Fibroblast of lung (primary cell): ENCODE measurements at places on chromosomes 3 and 15. TPM values are rescaled to one million over a fixed set of nuclear protein-coding genes. Genes with fewer than 3 reads are reported as not detected.
A peak's percentile ranks its signal among the peaks of the same experiment; 100 is the strongest.

GRCh38 chr3:158105710-158106253 is 438 bp downstream of the SHOX2 start:
- no peak for DNase-seq

- no peak for DNase-seq
Observed at GRCh38 chr15:59051873-59052861, 52.8 kb upstream of the CCNB2 start.

GRCh38 chr15:97014001-97014400 is 683.5 kb downstream of the NR2F2 start:
- no peak for DNase-seq

DNA sequence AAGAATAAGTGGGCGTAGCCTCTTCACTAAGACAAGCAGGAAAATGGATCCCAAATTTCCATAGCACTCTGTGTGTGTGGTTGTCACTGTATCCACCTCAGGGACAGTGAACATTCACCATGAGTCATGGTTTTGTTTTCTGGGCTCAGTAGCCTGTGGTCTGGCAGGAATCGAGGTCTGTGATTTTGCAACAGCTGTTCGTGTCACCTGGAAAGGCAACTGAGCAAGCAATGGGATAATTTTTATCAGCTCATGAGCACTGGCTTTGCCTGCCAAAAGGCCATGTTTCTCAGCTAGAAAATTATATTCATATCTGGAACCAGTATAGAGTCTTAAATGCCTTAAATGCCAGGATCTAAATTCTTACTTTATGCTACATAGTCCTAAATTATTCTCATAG is 60.9 kb downstream of the STRIT1 start:
- peak; percentile 86 for DNase-seq

GRCh38 chr3:15601399-15602145 is at the start of the genes BTD and HACL1:
TSS of gene BTD (plus strand) at chr3:15601745. CDS start at chr3:15635440, 33,695 bp downstream.
TSS of gene HACL1 (minus strand) at chr3:15601569. CDS start at chr3:15601463, 106 bp downstream.
- peak; percentile 99 for DNase-seq

DNA sequence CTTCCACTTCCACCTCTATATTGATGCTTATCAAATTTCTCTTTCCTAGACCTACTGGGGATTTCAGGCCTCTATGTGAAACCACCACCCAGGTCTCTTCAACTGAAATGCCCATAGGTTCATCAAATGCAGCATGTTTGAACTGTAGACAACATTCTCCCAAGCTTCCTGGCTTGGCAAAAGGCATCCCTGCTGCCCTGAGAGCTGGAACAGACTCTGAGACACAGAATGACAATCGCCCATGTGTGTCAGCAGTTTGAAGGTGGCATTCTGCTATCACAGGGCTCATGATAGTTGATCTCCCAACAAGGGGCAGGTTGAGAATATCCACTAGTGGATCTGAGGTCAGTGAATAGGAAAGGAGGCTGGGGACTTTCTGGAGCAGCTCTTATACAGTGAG is 200.7 kb downstream of the RPLP1 start:
- no peak for DNase-seq

DNA sequence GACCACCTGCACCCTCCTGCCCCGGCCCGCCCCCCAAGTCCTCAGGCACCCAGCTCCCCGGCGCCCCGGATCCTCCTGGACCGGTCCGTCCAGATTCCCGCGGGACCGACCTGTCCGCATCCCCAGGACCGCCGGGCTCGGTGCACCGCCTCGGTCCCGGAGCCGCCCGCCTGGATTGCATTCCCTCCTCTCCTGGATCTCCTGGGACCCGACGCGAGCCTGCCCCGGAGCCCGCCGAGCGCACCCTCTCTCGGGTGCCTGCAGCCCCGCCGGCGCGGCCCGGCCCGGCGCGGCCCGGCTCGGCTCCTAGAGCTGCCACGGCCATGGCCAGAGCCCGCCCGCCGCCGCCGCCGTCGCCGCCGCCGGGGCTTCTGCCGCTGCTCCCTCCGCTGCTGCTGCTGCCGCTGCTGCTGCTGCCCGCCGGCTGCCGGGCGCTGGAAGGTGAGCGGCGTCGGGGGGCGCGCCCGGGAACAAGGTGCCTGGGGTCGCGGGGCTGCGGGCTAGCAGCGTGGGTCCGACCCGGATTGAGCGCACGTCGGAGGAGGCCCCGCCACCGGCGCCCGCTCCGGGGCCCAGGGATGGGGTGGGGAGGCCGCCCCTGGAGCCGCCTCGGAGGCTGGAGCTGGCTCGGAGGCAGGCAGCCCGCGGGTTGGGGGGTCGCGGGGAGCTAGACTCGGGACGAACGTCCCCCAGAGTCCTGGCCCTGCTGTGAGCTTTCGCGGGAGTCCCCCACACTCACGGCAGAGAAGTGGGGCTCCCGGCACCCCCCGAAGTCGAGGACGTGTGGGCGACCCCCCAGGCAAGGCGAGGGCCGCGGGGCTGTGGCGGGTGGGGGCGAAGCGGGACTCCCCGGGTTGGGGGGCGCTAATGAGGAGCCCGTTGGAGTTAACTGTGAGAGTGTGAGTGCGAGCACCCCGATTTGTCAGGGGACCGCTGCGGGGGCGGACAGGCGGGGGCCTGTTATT is 610 bp downstream of the EPHB3 start:
- no peak for DNase-seq

- DNase-seq = no peak
Observed at GRCh38 chr3:53671192-53671960, 174.8 kb downstream of the CHDH start.

GRCh38 chr3:186322761-186323160 is 39.3 kb downstream of the DGKG start:
- no peak for DNase-seq

- no peak for DNase-seq
Observed at GRCh38 chr15:92438471-92438870, 44.8 kb downstream of the ST8SIA2 start.

DNA sequence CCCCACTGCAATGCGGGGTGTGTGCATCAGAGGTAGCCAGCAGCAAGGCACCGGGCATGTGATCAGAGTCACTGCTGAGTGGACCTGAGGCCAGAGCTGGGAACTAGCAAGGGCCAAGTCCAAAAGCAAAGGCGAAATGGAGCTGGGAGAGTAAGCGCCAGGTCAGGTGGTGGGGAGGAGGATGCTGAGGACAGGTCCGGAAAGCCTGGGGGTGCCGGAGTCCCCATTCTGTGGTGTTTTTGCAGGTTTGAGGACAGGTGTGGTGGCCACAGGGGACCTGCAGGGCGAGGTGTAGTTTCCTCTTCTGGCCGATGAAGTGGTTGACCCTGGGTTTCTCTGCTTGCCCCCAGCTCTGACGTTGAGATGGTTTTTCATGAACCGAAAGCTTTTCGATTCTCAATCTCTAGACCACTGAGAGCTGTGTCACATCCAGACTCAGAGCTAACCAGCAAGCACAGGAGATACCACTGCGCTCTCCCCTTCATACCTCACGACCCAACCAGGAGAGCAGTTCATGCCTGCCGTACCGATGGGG is 35.0 kb upstream of the HES1 start:
- DNase-seq = no peak

DNA sequence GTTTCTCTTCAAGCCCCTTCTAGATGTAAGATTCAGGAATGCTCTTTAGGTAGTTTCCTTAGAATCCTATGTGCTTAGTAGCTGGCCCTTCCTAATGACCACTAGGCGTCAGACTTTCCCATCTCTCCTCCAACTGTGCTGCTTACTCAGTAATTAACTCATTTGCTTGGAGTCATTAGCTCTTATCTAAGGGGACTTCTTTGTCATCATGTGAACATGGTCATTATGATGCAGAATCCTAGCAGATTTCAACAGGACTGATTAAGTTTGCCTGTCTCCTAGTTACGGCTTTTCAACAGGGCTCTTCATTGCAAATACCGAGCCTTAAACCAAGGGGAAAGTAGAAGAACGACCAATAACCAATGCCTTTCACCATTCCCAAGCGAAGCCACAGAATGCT is 46.4 kb downstream of the GJD2 start:
- DNase-seq = peak; percentile 58

- peak; percentile 24 for DNase-seq
Observed at GRCh38 chr15:30036036-30036703, 46.6 kb upstream of the GOLGA8J start.

GPR156 gene
- total RNA-seq = under 0.01 and 0.33 TPM in 2 replicates

AGBL1 gene
- not detected in 2 replicates for total RNA-seq

EFHB gene
- 0.83 and 1.0 TPM in 2 replicates for total RNA-seq
